ENCODE measurements at places on chromosomes 11 and 22.

- H3K4me3 ChIP-seq = no peak overlapping the region
- no peaks in the 10 kb centered on the region for H3K27me3 ChIP-seq
- H3K4me1 ChIP-seq = peaks cover 11% of the 10 kb centered on the region
- H3K36me3 ChIP-seq = no peaks in the 10 kb centered on the region
These were observed 7.6 kb downstream of the YDJC start for GRCh38 chr22:21622011-21622918.

GRCh38 chr11:34874202-34874601, 42.0 kb downstream of the APIP start:
- no peak for DNase-seq
- H3K27ac ChIP-seq = no peak overlapping the region
- no peak overlapping the region for H3K4me3 ChIP-seq
- no peaks in the 10 kb centered on the region for H3K27me3 ChIP-seq

DNA sequence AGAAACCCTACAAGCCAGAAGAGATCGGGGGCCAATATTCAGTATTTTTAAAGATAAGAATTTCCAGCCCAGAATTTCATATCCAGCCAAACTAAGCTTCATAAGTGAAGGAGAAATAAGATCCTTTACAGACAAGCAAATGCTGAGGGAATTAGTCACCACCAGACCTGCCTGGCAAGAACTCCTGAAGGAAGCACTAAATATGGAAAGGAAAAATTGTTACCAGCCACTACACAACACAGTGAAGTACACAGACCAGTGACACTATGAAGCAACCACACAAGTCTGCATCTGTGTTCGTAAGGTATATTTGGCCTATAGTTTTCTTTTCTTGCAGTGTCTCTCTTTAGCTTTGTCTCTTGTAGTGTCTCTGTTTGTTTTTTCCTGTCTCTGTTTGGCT, 29.0 kb downstream of the TMEM225 start:
- H3K36me3 ChIP-seq = no peaks in the 10 kb centered on the region
- no peak overlapping the region for H3K27ac ChIP-seq
- no peak overlapping the region for H3K4me3 ChIP-seq
- H3K4me1 ChIP-seq = no peaks in the 10 kb centered on the region
- H3K27me3 ChIP-seq = no peaks in the 10 kb centered on the region

DNA sequence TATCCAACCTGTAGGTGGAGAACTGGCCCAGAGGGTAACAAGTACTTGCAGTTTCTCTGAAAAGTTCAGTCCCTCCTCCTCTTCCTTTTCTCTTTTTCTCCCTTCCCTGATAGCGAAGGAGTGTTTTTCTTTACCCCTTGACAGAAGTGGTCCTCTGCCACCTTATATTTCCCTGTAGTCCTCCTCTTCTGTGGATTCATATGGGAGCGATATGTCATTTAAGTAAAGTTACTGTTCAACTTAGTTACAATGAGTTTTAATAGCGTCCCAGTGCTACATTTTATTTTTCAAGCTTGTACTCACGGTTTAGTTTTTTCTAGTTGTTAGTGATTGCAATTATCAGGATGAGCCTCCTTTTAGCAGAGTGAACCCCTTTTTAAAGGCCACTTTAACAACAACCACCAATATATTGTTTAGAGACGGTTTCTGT, 1.4 kb downstream of the PCF11 start:
- no peaks in the 10 kb centered on the region for H3K27me3 ChIP-seq
- no peaks in the 10 kb centered on the region for H3K36me3 ChIP-seq
- DNase-seq = no peak
- no peaks in the 10 kb centered on the region for H3K4me1 ChIP-seq

- no peaks in the 10 kb centered on the region for H3K27me3 ChIP-seq
- DNase-seq = peak; percentile 24
- peak overlapping the region; percentile 88 for H3K27ac ChIP-seq
- no peaks in the 10 kb centered on the region for H3K36me3 ChIP-seq
- peak overlapping the region; percentile 95 for H3K4me3 ChIP-seq
These were observed 585 bp downstream of the NF2 start for GRCh38 chr22:29604076-29604360.

DNA sequence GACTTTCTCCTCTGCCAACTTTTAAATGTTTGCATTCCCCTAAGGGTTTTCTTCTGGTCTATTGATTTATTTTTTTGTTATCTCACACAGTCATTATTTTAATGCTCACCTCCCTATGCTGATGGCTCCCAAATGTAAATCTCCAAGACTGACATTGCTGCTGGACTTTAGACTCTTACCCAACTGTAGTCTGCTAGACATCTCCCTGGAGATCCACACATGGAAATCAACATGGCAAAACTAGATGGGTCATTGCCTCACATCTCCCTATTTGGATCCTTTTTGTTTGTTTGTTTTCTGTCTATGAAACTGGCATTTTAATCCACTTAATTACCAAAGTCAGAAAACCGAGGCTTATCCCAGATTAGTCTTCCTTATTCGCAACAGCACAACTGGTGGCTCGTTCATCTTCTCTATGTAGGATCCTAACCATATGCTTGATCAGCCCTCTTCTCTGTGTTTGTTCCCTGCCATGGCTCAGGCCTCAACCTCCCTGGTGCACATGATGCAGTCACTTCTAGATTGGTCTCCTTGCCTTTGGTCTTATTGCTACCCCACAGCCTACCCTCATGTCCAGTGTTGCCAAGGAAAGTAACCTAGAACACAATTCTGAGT, 37.3 kb downstream of the SC5D start:
- H3K27me3 ChIP-seq = no peaks in the 10 kb centered on the region
- no peaks in the 10 kb centered on the region for H3K36me3 ChIP-seq
- H3K27ac ChIP-seq = no peak overlapping the region
- no peak for DNase-seq
- H3K4me1 ChIP-seq = no peaks in the 10 kb centered on the region

GRCh38 chr11:326842-327580, 6.4 kb upstream of the IFITM3 start:
- no peaks in the 10 kb centered on the region for H3K36me3 ChIP-seq
- no peaks in the 10 kb centered on the region for H3K27me3 ChIP-seq
- peak; percentile 34 for DNase-seq

DNA sequence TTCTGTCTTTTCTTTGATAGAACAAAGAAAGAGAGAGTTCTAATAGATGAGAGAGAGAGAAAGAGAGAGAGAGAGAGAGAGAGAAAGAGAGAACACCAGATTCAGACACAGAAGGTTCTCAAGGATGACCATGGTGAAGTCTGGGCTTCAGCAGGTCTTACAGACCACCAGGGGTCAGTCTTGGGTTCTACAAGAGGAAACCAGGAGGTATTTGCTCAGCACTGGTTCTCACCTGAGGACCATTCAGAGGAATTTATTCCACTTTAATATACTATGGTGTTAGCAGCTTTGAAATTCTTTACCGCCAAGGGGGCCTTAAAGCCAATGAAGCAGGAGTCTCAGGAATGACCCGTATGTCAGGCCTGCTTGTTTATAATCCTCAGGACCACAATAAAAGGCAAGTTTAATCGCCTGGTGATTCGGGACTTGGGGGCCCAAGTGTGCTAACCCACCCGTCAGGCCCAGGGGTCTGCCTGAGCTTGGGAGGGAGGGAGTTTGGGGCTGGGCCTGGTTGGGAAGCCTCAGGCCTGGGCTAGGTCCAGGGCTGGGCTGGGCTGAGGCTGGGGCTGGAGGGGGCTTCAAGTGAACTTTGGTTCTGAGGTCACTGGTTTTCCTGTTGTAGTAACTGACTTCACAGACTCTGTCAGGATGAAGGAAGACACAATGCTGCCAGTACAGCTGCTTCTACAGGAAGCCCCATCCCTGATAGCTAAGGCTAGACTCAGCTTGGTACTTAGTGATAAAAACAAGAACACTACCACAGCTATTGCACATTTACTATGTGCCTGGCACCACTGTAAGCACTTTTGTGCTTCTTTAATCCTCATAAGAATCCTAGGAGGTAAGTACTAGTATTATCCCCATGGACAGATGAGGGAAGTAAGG, 179.2 kb upstream of the ZBED5 start:
- H3K4me1 ChIP-seq = peaks cover 3% of the 10 kb centered on the region
- peak; percentile 77 for DNase-seq
- no peak overlapping the region for H3K27ac ChIP-seq
- H3K36me3 ChIP-seq = no peaks in the 10 kb centered on the region
- no peak overlapping the region for H3K4me3 ChIP-seq

DNA sequence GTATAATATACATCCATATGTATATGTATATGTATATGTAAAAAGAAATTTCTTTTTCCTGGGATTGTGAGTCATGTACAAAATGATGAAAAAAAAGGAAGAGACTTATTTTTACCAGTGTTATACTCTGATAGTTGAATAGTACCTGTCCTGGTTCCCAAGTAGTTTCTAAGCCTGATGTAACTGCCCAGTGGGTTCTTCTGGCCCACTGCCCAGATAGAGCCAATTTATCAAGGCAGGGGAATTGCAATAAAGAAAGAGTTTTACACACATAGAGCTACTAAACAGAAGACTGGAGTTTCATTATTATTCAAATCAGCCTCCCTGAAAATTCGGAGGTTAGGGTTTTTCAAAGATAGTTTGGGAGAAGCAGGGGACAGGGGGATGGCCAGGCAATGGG, 29.1 kb upstream of the NARS2 start:
- no peaks in the 10 kb centered on the region for H3K4me1 ChIP-seq
- H3K27ac ChIP-seq = no peak overlapping the region
- no peaks in the 10 kb centered on the region for H3K36me3 ChIP-seq
- DNase-seq = no peak
- no peak overlapping the region for H3K4me3 ChIP-seq

DNA sequence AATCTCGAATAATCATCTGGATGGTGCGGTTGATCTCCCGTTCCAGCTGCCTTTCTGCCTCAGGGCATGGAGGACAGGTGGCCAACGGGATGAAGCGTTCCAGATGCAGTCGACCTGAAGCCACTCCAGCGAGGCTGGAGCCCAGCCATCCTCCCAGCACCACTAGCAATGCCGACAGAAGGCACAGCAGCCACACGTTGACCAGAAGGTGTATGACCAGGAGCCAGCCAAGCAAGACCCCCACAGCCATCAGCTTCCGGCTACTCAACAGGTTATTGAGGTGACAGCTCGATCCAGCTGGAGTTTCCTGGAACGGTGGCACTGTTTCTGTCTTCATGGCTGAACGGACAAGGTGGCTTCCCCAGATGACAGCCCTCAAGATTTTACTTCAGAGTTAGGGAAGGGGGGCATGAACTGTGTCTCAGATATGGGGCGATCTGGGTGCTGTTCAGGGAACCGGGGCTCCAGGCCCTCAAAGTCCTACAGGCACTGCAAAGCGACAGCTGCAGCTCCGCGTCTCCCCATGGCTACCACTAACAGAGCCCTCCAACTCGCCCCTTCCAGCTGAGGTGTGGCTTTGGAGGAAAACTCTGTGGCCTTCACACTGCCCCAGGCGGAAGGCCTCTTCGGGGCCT, 559 bp downstream of the SNX19 start:
- H3K27ac ChIP-seq = peak overlapping the region; percentile 52
- H3K4me3 ChIP-seq = peak overlapping the region; percentile 55
- no peak for DNase-seq
- no peaks in the 10 kb centered on the region for H3K36me3 ChIP-seq

GRCh38 chr22:40666151-40666848, 13.0 kb upstream of the MCHR1 start:
- H3K4me3 ChIP-seq = no peak overlapping the region
- no peak for DNase-seq
- no peaks in the 10 kb centered on the region for H3K27me3 ChIP-seq
- no peak overlapping the region for H3K27ac ChIP-seq
- no peaks in the 10 kb centered on the region for H3K4me1 ChIP-seq

GRCh38 chr11:121722431-121723245, 269.9 kb upstream of the SORL1-AS1 start:
- no peaks in the 10 kb centered on the region for H3K27me3 ChIP-seq
- peak overlapping the region; percentile 24 for H3K4me3 ChIP-seq
- no peaks in the 10 kb centered on the region for H3K4me1 ChIP-seq
- peak overlapping the region; percentile 68 for H3K27ac ChIP-seq

DNA sequence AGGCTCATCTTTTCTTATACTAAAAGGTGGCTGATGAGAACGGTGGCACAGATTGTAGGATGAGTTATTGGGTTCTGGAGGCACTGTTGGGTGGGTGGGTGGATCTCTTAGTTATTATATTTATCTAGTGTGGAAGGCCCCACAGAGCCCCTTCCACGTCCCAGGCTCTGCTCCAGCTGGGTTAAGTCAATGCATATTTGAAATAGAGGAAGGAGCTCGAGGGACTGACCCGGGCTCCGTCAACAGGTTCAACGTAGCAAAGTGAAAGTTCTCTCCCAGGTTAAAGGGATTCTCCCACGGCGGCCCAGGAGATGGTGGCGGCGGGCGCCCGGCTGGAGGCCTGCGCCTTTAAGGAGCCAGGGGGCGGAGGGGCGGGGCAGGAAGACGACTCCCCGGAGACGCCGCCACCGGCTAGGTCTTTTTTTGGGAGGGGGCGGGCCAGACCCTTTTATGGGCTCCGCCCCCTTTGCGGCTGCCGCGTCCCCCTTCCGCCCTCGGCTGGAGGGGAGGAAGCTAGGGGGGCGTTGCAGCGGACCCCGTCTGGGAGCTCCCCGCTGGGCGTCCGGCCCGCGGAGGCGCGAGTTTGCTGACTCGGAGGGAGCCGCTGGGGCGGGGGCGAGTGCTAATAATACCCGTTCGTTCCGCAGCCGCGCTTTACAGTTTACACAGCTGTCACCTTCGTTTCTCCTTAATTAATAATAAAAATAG, 1.5 kb upstream of the INPPL1 start:
- no peaks in the 10 kb centered on the region for H3K36me3 ChIP-seq
- peak overlapping the region; percentile 86 for H3K4me3 ChIP-seq
- peaks cover 8% of the 10 kb centered on the region for H3K4me1 ChIP-seq
- peak overlapping the region; percentile 99 for H3K27ac ChIP-seq

GRCh38 chr22:42450862-42451261, 18.7 kb upstream of the NFAM1 start:
- H3K27ac ChIP-seq = no peak overlapping the region

DNA sequence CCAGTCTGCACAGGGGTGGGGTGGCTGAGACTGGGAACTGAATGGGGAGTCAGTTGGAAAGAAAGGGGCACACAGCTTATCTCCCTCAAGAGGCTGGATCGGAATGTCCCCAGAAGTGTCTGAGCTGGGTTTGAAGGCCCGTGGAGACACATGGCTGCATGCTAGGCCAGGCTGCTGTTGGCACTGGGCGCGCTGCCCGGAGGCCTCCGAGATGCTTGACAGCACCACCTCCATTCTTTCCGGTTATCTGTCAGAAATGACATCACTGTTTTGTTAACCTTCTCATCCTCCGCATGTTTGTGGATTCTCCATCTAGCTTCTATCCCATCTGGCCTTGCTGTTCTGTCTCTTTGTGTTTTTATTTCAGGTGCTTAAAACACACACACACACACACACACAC, 85.5 kb downstream of the APIP start:
- peaks cover 5% of the 10 kb centered on the region for H3K4me1 ChIP-seq
- DNase-seq = no peak
- H3K36me3 ChIP-seq = no peaks in the 10 kb centered on the region
- no peak overlapping the region for H3K4me3 ChIP-seq
- no peaks in the 10 kb centered on the region for H3K27me3 ChIP-seq

GRCh38 chr11:2509481-2510001, 64.7 kb downstream of the KCNQ1 start:
- no peak overlapping the region for H3K4me3 ChIP-seq
- no peaks in the 10 kb centered on the region for H3K36me3 ChIP-seq

All from prostate gland (tissue), 2 donors.